Fibroblast of pulmonary artery (primary cell): ENCODE measurements at places on chromosomes 7 and 10.

DNA sequence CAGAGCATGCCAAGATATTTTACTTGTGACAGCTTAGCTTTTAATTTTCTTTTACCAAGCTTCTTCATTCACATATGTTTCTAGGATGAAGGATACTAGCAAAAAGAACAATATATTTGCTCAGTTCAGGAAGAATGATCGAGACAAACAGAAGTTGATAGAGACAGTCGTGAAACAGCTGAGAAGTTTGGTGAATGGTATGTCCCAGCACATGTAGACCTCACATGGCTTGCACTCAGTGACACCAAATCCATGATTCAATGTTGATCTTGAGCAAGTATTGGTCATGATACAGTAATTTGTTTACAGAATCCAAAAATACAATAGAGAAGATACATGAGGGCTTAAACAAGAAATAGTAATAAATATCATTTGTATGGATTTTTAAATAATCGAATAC lies 2.5 kb upstream of the CYP26C1 start:
- DNase-seq, result no peak

- no peak for DNase-seq
These were observed 2.6 kb downstream of the CXCL12 start for GRCh38 chr10:44382131-44382858.

GRCh38 chr7:108002726-108003598 lies at the start of gene LAMB1:
Gene LAMB1, minus strand, starts transcription at chr7:108003161. Its CDS starts 276 bp downstream, at chr7:108002885.
- peak; percentile 91 for DNase-seq

DNA sequence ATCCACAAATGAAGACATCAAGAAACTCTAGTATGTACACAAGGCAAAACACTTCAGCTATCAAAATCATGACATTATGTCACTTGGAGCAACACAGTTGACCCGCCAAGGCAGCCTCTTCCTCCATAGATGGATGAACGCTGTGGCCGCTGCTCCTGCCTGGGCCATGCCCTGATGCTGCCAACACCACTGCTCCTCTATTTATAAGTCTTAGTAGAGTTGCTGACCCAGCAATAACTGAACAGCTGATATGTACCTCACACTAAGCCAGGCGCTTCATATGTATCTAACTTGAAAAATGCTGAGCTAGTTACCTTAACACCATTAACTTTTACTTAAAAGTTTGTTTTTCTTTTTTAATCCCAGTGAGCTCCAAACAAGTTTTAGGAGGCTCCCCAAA lies 131.9 kb downstream of the LYZL1 start:
- DNase-seq, result no peak

DNA sequence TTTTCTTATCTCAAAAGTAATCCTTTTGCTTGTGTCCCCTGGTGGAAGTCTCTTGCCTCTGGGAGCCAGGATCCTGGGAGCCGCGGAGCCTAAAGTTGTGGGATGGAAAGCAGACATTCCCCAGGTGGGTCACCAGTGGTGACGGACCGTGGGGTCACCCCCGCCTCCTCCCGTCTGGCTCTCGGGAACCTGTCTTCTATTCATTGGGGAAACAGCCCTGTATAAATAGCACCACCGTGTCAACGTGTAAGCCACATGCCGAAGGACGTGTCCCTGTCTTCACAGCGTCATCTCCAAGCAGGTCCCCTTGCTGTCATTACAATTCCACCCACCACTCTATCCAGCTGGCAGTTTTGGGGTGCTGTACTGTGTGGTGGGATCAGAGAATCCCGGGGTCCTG lies 87.5 kb downstream of the ELFN1 start:
- no peak for DNase-seq

DNA sequence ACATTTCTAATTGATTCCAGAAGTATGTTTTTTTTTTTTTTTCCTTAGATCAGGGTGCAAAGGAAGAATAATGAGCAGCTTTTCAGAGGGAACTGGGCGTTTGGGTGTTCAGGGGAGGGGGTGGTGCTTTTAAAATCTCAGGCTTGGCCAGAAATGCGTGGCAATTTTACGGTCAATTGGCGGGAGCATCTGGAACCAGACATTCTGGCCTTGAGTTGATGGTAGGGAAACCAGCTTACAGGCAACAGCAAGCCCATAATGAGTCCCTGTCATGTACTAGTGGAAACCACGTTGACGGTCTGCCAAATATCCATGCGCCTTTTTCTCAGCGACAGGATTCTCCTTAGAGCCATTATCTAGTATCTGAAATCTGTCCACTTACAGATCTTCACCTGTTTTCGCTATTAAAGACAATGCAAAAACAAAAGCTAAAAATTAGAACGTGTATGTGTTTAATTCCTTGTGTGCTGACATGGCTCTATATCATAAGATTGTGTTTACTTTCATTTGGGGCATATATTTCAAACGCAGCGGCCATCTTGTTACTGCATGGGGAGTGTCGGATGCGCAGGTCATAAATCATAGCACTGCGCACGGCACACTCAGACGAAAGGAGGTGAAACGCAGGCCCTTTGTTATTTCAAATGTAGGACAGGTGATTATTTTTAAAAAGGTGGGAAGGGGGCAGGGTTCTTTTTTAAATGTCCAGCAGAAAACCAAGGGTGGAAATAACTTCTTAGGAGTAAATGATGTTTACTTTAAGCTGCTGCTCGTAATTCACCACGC lies 209.2 kb downstream of the AGMO start:
- no peak for DNase-seq

DNA sequence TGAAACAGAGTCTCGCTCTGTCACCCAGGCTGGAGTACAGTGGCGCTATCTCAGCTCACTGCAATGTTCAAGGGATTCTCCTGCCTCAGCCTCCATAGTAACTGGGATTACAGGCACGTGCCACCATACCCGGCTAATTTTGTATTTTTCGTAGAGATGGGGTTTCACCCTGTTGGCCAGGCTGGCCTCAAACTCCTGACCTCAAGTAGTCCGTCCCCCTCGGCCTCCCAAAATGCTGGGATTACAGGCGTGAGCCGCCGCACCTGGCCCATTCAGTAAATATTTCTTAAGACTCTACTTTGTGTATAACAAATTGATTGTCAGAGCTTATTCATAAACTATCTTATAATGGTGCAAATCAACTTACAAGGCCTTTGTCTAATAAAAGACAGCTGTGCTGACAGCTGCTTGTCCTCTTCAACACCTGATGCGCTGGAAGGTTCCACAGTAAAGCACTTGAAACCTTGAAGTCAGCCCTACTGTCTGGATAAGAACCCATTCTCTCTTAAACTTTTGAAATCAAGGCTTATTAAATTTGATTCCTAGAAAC lies 14.7 kb downstream of the ECHDC3 start:
- no peak for DNase-seq

GRCh38 chr10:128367807-128368206 lies 241.6 kb upstream of the MKI67 start:
- no peak for DNase-seq

GRCh38 chr7:153452661-153453060 lies 599.5 kb upstream of the DPP6 start:
- DNase-seq, result no peak

- DNase-seq, result no peak
These were observed 46.6 kb downstream of the INSIG1 start for GRCh38 chr7:155344270-155344617.

DNA sequence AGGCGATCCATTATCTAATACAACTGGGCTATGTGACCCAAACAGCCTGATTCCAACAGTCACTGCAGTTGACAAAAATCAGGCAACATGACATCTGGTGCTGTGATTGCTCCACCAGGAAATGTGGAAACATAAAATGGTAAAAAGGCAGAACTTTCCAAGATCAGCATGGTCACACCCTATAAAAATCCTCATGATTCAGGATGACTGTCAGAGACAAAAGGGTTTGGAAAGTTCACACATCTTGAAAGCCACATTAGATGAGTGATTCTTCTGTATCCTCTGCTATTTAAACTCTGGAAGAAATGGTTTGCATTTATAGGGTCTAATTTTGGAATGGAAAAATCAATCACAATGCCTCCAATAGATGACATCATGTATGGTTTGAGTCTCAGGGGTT lies 662.6 kb upstream of the IGFBP3 start:
- DNase-seq, result peak; percentile 54

- no peak for DNase-seq
These were observed 139.9 kb downstream of the CCDC71L start for GRCh38 chr7:106520962-106521514.

DNA sequence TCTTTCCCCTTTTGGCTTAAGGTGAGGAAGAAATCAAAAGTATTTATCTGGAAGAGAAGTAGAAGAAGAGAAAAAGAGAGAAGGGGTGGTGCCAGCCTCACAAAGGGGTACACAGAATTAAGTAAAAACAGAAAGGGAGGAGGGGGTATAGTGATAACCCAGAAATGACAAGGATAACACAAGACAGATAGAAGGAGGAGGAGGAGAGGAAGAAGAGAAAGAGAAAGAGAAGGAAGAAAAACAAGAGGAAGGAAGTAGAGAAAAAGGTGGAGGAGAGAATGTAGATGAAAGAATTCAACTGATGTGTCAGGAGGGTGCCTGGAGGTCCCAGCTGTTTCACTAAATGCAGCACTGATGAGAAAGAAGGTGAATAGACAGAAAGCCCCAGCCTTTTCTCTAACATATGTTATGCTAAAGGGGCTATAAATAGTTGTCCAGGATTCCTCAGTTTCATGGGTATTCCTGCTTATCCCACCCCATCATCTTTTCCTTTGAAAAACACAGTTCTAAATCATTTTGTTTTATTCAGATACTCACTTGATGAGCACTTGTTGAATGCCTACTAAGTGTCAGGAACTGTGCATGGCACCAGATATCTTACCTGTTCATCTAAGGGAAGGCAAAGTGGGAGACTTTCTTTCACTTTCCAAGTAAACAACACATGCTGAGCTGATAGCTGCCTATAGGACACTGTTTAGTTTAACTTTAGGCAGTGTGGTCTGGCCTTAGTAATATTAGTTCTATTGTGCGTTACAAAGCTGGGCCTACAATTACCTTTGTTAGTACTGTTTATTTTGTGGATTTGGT lies 8.0 kb downstream of the SEMA3E start:
- DNase-seq, result no peak

GRCh38 chr10:51103554-51104217 lies 29.4 kb downstream of the PRKG1 start:
- peak; percentile 49 for DNase-seq

- no peak for DNase-seq
These were observed 85.8 kb downstream of the TNS3 start for GRCh38 chr7:47496056-47496665.

GRCh38 chr7:24372961-24373955 lies 89.3 kb downstream of the NPY start:
- DNase-seq, result no peak

DNA sequence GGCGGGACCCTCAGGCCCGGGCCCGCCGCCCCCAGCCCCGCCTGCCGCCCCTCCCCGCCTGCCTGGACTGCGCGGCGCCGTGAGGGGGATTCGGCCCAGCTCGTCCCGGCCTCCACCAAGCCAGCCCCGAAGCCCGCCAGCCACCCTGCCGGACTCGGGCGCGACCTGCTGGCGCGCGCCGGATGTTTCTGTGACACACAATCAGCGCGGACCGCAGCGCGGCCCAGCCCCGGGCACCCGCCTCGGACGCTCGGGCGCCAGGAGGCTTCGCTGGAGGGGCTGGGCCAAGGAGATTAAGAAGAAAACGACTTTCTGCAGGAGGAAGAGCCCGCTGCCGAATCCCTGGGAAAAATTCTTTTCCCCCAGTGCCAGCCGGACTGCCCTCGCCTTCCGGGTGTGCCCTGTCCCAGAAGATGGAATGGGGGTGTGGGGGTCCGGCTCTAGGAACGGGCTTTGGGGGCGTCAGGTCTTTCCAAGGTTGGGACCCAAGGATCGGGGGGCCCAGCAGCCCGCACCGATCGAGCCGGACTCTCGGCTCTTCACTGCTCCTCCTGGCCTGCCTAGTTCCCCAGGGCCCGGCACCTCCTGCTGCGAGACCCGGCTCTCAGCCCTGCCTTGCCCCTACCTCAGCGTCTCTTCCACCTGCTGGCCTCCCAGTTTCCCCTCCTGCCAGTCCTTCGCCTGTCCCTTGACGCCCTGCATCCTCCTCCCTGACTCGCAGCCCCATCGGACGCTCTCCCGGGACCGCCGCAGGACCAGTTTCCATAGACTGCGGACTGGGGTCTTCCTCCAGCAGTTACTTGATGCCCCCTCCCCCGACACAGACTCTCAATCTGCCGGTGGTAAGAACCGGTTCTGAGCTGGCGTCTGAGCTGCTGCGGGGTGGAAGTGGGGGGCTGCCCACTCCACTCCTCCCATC lies 82.7 kb downstream of the PAX2 start:
- no peak for DNase-seq

DNA sequence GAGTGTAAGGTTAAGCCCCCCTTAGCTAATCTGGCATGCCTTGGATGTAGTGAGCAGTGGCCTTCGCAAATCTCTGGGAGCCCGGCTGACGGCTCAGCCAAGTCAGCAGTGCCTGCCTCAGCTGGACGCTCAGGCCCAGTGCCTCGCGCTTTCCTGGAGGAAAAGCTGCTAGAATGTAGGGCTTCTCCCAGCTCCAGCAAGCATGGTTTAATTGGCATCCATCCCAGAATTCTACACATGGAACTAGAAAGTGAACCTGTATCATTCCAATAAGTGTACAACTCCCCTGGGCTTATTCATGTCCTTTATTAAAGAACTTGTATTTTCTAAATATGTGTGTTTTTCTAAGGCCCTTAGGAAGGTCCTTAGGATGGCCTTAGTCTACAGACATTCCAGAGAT lies 287.8 kb upstream of the SHH start:
- DNase-seq, result no peak

- DNase-seq, result no peak
These were observed 21.5 kb upstream of the EPHB6 start for GRCh38 chr7:142833174-142834048.

- peak; percentile 49 for DNase-seq
These were observed 165.9 kb downstream of the PLXNA4 start for GRCh38 chr7:132410385-132410784.

GRCh38 chr7:155921086-155921803 lies 109.0 kb upstream of the SHH start:
- no peak for DNase-seq

- peak; percentile 29 for DNase-seq
These were observed 903 bp upstream of the KCNMA1 start for GRCh38 chr10:77638321-77639101.

DNA sequence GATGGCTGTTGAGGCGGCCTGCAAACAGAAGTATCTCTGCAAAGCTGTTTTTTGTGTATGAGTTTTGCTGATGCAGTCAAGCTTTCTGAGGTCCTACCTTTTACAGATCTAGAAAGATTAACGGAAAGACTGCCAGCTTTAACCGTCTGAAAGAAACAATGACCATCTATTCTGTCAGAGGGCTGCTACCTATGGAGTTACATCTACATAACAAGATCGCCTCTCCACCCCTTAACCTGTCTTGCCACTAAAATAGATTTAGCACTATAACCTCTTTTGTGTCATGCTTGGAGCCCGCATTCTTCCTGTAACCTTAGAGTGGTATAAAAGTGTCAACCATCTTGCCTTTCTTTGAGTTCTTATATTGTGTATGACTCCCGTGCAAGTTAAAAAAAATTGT lies 291.2 kb downstream of the POM121L12 start:
- DNase-seq, result no peak

DNA sequence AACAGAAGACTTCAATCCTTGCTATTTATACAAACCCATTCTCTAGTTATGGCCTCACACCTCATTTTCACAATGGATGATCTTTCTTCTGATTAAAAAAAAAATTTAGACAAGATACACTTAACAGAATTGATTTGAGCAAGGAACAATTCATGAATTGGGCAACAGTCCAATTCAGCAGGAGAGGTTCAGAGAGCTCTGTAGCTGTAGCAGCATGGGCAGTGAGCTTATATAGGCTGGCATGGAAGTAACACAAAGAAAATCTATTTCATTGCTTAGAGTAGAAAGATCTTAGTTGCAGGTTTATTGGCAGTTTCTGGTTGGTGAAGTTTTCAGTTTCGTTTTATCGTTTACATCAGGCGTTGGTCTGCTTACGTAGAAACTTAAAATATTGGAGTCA lies 23.0 kb upstream of the LRGUK start:
- DNase-seq, result no peak
